ENCODE measurements at places on chromosomes 12 and 14.
A peak's percentile ranks its signal among the peaks of the same experiment; 100 is the strongest.

- DNase-seq = no peak
Observed at GRCh38 chr14:74313601-74314000, 10.9 kb upstream of the ABCD4 start.

- no peak for DNase-seq
Observed at GRCh38 chr12:52228366-52228765, 4.7 kb upstream of the KRT7 start.

- peak; percentile 22 for DNase-seq
Observed at GRCh38 chr14:74875941-74876913, at the start of gene PROX2. PROX2 (minus strand) TSS chr14:74876145; CDS start chr14:74863834, 12,311 bp downstream.

DNA sequence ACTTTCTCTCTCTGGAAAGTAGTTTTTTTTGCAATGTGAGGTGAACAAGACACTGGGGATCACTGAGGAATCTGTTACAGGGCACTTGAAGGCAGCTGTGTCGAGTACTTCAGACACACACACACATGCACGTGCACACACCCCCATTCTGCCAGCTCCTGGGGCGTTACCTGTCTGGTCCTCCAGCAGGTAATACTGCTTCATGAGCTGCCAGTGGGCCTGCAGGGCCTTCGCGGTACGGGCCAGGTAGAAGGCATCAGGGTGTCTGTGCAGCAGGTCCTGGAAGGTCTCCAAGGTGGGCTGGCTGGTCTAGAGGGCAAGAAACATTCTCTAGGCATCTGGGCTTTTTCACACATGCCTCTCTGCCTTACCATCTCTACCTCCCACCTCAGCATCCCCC lies 5.1 kb downstream of the MCRS1 start:
- DNase-seq = no peak

DNA sequence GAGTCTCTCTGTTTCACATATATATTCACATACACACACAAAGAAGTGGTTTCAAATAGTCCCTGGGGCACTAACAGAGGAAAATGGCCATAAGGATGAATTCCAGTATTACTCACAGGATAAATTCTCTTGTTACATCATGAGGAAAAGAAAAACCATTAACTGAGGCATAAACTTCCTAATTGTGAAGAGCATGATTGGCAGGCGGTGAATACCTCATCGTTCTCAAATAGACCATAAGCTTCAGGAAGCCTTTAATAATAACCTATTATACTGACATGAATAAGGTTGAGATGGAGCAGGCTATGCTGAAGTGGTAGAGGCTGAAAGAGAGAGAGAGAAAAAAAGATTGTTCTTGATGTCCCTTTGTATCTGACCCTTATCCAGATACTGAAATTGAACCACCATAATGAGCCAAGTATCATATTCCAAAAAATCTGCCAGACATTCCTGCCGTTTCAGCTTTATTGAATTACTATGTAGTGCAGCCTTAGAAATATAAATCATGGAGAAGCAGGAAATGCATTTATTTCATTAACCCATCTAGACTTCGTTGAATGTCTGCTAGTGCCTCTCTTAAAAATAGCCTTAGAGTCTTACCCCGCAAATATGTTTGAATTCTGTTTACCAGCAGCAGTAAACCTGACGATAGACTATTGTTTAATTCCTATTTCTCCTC lies 86.8 kb downstream of the NUAK1 start:
- no peak for DNase-seq

- peak; percentile 37 for DNase-seq
Observed at GRCh38 chr14:90671382-90672234, 144.6 kb downstream of the TTC7B start.

- no peak for DNase-seq
Observed at GRCh38 chr14:90159146-90159545, 97.2 kb upstream of the PSMC1 start.

DNA sequence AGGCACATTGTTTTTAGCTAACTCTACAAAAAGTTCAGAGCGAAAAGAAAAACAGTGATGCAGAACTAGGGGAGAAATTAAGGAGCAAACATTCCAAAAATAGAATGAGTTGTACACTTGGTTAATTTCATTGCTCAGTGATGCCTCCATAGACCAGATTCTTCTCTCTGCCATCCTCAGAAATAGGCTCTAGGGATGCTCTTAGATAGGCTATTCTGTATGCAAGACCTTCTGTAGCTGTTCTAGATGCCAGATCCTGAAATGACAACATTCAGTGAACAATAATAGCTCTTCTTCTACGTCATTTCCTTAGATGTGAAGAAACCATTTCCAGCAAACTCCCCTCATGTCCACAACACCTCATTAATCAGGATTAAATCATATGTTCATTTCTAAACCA lies 466.3 kb downstream of the DIO2 start:
- DNase-seq = no peak

DNA sequence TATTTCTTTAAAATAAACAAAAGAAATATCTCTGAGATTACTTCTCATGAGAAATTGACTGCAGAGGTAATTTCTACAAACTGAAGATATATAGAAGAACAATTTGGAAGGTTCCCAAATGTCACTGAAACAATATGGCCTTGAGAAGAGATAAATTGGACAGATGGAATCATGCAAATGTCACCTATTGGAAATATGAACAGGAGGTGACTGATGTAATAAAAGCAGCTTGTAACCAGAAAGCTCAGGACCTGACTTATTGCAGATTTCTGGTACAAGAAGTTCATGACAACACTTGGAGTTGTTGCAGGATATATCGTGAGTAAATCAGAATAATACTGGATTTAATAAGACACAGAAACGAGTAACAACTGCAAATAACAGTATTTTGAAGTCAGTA lies 93.3 kb upstream of the TRHDE start:
- no peak for DNase-seq

DNA sequence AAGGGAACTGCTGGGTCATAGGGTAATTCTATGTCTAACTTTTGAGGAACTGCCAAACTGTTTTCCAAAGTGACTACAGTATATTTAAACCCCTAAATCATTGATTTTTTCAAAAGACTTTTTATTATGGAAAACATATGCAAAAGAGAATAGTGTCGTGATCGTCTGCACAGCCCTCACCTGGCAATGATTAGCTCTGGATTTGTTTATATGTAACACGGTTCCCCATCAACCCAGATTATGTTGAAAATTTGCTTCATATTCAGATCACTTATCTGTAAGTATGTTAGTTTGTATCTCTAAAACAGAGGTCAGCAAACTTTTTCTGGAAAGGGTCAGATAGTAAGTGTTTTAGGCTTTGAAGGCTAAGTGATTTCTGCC lies 52.7 kb downstream of the CCDC92 start:
- DNase-seq = no peak

DNA sequence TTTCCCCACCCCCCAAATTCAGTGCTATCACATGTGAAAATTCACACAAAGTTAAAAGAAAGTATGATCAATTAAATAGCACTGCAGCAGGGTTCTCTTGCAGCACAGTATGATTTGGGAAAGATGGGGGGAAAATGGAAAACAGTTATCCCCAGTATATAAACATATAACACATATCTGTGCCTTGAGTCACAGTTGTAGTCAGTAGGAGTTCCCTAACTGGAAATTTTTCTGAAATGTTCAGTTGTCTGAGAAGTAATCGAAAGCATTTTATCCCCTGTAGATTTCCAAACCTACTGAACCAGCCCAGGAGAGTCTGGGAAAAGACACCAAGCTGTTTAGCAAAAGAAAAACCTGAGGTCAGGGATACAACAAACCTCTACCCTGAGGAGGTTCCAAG lies 47.0 kb downstream of the C12orf50 start:
- DNase-seq = no peak

DNA sequence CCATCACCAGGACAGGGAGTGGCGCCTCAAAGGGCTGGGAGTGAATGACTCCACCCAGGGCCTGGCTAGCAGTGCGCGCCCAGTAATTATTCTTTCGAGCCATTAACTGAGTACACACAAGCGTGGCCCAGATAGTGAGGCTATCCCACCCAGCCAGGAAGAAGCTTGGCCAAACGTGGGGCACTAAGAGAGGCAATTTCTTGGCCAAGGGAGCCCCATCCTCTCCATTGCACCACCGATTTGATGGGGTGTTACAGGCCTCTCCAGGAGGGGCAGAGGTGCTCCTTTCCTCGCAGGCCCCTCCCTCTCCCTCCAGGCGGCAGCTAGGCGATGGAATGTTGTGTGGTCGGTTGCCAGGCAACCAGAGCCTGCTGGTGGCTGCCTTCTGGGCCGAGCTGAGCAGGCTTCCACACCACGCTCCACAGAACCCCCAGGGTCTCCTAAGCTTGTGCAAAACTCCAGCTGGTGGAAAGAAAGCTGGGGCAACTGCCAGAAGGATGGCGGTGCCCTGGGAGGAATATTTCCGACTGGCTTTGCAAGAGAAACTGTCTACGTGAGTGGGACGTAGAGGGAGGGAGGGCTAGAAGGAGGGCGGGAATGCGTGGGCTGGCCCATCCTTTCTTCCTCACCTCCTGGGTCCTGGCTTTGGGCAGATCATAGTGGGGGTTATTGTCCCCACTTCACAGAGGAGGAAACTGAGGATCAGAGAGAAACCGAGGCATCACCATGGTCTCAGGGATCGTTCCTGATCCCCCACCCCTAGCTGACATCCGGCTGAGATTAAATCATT lies at the start of gene CFAP73:
Gene CFAP73, plus strand, starts transcription at position 364 of the 790 bp plus-strand sequence. Its CDS starts 134 bp downstream, at position 498.
- peak; percentile 58 for DNase-seq

DNA sequence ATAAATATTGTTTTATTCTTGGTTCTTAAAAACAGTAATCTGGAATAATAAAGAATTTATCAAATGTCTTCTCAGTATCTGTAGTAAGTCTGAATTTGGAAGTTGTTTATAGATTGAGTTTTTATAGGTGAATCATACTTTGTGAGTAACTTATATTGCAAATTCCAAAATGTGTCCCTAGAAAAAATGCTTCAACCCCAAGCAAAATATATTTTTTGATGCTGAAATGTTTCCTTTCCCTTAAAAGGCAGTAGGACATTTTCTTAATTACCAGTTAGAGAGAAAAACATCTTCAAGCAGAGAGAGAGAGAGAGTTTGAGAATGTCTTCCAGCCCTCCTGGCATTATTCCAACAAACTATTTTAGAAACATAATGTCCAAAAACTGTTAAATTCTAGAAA lies 37.9 kb downstream of the PELI2 start:
- no peak for DNase-seq

Measured in hippocampal formation (tissue), 2 donors.